SW480 (cell line): ENCODE measurements at places on chromosomes 7 and 10.

DNA sequence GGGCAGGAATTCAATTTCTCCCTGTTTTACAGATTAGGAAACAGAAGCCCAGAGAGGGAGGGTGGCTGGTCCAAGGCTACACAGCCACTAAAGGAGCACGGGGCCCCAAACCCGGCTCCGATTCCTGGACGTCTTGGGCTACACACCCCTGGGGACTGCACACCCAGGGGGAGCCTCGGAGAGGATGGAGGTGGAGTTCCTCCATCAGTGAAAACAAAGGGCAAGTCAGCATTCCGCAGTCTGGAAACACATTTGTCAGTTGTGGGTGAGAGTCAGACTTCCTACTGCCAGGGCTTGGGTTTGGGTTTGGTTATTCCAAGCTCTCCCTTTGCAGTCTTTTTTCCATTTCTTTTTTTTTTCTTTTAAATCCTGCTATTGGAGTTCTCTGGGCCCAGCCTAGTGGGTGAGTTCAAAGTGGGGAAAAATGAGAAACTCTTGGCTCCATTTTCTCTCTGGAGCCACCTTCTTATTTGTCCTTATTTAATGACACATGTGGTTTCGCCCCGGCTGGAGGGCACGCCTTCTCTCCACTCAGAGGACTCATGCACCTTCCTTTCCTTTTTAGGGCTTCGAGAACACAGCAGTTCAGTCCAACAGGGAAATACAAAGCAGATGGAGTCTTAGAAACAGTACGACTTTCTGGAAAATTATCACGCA is 59.9 kb upstream of the AQP1 start:
- DNase-seq, result no peak

DNA sequence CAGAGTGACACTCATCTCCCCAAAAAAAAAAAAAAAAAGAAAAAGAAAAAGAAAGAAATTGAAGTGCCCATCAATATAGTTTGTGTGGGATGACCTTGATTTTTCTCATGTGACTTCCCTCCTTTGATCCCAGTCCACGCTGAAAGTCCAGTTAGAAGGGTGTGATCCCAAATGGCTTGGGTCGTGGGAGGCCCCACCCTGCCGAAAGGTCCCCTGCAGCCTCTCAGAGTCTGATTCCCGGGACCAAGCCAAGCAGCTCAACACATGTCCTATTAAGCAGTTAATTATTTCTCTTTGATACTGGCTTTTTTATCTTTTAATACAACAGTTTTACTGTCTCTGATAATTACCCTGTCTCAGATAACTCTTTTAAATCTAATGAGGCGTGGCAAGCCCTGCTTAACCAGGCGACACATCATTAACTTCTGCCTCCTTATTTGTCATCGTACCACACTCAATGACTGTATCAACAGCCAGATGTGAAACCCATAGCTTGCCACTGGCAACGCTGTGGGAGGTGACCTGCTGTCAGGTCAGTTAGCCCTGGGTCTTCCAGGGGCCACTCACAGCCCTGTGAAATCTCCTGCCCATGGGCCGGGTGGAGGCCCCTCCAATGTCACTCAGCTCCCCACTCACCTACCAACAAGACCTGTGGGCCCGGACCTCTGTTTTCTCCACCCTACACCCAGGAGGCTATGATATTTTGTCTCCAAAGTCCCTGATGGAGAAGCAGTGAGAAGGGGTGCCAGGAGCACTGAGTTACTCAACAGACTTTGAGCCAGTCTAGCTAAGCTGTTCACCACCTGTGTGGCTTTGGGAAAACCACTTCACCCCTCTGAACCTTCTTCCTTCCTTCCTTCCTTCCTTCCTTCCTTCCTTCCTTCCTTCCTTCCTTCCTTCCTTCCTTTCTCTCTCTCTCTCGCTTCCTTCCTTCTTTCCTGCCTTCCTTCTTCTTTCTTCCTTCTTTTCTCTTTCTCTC is 110.0 kb upstream of the SFMBT2 start:
- DNase-seq, result peak; percentile 18

GRCh38 chr10:78771260-78771659 is 297.5 kb upstream of the ZMIZ1 start:
- DNase-seq, result no peak

- DNase-seq, result no peak
These were observed 239.1 kb upstream of the KAT6B start for GRCh38 chr10:74587109-74587854.

GRCh38 chr10:74953214-74953613 is 126.8 kb downstream of the KAT6B start:
- DNase-seq, result no peak

GRCh38 chr10:132332433-132332754 is 401 bp downstream of the LRRC27 start:
- no peak for DNase-seq

DNA sequence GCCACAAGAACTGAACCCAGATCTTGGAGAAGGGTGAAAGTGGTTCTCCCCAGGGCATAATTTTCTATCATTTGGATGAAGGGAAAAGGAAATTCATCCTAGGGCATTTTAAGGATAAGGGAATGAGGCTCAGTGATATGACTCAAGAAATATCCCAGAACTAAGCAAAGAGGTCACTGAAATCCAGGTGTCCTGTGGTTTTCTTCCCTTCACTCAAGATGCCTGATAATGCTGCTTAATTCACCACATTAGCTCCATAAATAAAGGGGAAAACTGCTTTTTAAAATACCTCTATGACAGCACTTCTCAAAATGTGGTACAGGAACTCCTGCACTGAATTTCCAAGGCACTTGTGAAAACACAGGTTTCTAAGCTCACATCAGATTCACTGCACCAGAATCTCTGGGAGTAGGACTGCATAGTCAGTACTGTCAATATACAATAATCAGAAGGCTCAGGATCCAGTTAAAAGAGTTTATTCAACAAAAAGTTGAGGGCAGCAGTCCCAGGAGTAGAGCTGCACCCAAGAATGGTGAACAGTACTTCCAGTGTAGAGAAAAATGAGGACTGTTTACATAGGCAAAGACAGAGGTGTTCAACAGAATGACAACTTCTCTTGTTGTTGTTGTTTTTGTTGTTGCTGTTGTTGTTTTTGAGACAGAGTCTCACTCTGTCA is 2.9 kb downstream of the IFIT3 start:
- DNase-seq, result no peak

DNA sequence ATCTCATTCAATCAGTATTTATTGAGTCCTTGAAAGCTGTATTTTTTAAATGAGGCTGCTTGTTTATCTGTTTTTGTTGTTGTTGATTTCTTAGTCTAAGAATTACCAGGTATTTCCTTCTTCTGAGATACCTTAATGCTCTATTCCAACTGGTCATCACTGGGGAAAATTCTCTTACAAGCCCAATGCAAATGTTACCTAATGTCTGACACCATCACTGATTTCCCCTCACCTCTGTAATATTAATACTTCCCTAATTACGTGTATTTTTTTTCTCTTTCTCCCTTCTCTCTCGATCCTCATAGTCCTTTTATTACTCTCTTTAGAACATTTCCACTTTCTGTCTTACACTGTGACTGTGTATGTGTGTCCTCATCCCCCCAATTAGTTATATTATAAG is 13.9 kb downstream of the HDAC9 start:
- no peak for DNase-seq

GRCh38 chr10:122237331-122237990 is 33.6 kb upstream of the BTBD16 start:
- DNase-seq, result peak; percentile 62

DNA sequence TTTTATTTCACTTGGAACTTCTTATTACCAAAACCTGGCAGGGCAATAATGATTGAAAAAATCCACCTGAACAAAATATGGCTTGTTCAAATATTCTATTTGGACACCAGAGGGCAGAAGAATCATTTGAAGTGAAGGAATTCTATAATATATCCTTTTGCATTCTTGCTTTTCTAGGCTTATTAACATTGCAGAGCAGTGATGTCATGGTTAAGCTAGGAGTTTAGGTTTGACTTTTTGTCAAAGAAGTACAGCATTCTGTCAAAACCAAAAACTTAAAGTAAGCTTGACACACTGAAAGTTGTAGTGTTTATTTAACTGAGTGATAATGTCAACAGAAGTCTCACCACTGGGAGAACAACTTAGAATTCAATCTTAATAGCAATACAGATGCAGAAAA is 156.0 kb downstream of the SEMA3D start:
- DNase-seq, result peak; percentile 80

DNA sequence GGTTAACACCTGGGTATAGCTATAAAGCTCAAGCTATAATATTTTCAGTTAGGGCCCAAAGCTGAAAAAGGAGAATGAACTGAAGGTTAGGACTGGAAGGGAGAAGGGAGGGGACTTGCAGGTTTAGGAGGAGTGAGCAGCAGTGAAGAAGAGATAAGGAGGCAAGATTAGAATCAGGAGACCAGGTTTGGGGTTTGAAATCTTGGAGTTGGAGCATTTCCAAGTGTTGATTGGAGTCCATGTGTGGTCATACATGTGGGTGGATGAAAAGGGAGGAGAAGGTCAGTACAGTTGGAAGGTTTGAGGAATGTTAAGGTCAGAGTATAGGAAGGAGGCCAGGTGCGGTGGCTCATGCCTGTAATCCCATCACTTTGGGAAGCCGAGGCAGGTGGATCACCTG is 8.6 kb upstream of the ANLN start:
- no peak for DNase-seq

DNA sequence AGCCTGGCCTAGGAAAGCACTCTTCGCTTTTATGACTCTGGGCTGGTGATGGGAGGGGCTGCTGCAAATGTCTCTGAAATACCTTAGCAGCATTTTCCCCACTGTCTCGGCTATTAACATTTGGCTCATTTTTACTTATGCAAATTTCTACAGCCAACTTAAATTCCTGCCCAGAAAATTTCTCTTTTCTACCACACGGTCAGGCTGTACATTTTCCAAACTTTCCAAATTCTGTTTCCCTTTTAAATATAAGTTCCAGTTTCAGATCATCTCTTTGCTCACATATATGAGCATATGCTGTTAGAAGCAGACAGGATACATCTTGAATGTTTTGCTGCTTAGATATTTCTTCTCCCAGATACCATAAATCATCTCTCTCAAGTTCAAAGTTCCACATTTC is 332.3 kb downstream of the ADK start:
- DNase-seq, result no peak

GRCh38 chr7:99473315-99473596 is 566 bp downstream of the ZNF789 start:
- DNase-seq, result peak; percentile 70

GRCh38 chr7:131843898-131844331 is 287.5 kb upstream of the PODXL start:
- no peak for DNase-seq

GRCh38 chr7:78315119-78315518 is 516.5 kb downstream of the PHTF2 start:
- DNase-seq, result no peak

GRCh38 chr10:2852574-2853323 is 214.6 kb upstream of the PFKP start:
- no peak for DNase-seq

GRCh38 chr7:94056796-94057207 is 52.6 kb upstream of the BET1 start:
- peak; percentile 48 for DNase-seq

DNA sequence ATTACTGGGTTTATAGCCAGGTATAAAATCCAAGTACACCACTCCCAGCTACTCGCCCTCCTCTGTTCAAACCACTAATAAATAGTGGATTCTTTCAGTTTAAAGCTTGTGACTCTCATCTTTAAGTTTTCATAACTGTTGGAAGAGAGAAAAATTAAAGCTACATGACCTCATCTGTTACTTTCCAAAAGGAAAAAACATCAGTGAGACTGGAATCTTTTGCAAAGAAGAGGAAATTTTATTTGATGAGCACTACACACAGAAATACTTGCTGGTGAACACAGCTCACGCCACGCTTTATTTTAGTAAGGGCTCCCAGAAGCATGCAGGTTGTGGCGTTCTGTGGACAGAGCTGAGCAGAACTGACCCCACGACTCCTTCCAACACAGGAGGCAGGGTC is 527.0 kb upstream of the MGMT start:
- DNase-seq, result no peak

DNA sequence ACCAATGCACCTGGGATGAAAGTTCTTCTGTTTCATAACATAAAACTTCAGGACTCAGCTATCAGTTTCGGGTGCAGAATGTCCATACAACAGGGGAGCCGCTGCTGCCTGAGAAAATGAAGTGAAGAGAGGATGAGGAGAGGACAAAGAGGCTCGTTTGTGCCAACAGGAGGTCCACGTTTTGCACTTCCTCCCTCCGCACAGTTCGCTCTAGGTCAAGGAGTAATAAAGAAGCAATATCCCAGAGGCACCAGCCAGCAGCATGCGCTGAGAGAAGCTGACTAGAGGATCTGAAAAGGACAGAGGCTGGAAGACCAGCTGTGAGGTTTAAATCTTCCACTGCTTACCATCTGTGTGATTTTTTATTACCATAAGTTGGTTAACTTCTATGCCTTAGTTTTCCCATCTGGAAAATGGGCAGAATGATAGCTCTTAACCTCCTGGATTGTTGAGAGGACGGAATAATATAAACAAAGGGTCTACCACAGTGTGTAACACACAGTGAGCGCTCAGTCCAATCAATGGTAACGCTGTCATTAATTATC is 709 bp downstream of the GPAM start:
- no peak for DNase-seq

GRCh38 chr7:117238937-117239336 is 83.9 kb downstream of the WNT2 start:
- no peak for DNase-seq
